ENCODE measurements at places on chromosomes 7 and 10. TPM values are rescaled to one million over a fixed set of nuclear protein-coding genes. Genes with fewer than 3 reads are reported as not detected.

Gene HOXA6
- 15.0 TPM for total RNA-seq

Gene CALHM3
- not detected for total RNA-seq

Gene EN2
- total RNA-seq: not detected

Gene STAG3
- total RNA-seq: 0.16 TPM

Gene GTPBP10
- total RNA-seq: 6.1 TPM

Gene ZNF365
- total RNA-seq: 3.4 TPM

Gene LRIT1
- total RNA-seq: not detected
